ENCODE measurements at places on chromosomes 12 and 14.

DNA sequence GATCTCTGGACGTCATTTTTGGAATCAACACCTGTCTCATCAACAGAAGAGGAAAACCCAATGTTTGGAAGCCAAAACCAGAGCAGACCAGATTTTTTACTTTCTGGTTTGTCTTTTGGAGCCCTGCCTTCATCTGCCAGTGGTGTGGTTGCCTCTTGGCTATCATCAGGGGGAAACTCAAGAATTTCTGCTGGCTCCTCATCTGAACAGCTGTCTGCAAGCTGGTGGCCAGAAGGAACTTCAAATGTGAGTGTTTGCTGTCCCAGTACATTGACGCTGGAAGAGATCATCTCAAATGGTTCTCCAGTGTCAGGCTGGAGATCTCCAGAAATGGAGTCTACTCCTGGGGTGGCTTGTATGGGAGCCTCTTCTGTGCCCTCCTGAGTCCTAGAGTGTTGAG lies 13.8 kb downstream of the PLD4 start:
- peak; percentile 17 for DNase-seq

- DNase-seq, result no peak
Measured at GRCh38 chr14:58118097-58118815, 33.8 kb downstream of the ARMH4 start.

DNA sequence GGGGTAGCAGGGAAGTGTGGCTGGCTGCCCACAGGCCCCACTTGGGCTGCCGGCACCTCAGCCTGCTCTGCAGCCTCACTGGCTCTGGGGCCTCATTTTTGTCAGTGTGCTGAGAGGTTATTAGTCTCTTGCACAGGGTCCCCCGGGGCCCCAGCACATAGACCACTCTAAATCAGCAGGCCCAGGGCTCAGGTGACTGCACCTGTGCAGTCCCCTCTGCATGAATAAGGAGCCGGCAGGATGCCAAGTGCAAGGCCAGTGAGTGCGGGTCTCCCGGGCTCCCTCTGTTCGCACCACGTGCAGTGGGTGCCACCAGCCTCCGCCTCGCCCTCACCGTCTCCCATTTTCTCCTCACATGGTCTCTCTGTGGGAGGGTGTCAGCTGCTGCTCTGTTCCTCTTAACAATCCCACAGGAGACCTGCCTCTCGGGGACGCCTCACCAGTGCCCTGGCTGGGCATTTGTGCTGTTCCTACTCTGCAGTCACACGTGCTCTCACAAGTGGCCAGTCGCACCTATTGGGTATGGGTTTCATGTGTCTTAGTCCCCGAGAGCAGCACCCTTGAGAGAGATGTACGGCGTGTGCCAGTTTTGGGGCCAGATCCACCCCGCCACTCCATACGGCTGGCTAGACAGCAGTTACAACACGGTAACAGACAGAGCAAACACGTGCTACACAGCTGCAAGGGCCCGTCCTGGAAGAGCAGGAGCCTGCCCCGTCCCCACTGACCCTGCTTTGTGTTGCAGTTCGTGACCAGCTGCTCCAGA lies 40.4 kb downstream of the MMAB start:
- no peak for DNase-seq

GRCh38 chr12:15151161-15152091 lies 69.8 kb downstream of the RERG start:
- DNase-seq, result no peak

DNA sequence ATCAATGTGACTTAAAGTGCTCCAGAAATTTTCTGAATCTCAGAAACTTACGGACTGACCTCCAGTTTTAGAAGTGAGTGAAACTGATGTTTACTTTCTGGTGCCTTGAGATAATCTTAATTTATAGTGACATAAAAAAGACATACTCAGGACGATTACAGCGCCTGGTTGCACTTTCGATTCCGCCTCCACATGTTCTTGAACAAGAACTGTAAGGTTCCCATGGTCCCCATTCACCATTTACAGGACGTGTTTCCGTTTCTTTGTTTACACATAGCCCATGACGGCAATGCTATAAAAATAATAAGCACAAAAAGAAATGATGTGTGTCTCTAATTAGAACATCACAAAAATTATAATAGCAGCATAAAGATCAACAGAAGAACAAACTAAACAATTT lies 98.2 kb downstream of the ADAMTS20 start:
- no peak for DNase-seq

DNA sequence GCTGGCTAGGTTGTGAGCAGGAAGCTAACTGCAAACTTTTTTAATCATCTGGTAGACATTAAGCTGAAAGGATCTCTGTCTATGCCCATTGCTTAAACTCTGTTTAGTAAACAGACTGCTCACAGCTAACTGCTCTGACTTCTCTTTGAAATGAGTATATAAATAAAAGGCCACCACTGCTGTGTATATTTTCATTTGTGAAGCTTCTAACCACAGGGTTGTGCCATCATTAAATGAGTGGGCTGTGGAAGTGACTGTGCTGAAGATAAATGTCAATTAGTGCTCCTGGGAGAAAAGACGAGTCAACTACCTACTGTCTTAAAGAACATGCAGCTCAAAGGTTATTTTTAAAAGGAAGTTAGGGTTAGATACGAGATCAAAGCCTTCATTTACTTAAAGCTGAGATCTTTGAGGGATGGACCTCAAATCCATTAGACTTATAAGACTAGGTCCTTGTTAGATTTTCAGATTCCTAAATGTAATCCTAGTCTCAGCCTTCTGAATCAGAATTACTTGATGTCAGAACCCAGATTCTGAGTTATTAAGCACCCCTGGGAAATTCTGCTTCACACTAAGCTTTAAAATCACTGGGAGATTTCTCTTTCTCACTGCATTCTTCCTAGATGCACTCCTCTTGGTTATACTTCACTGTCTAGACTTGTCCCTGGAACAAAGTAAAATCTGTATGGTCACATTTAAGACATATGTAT lies 213.1 kb upstream of the FLRT2 start:
- no peak for DNase-seq

- DNase-seq, result peak; percentile 95
Measured at GRCh38 chr12:105053116-105053572, 31.1 kb downstream of the ALDH1L2 start.

GRCh38 chr14:99757331-99758070 lies 35.7 kb upstream of the EML1 start:
- no peak for DNase-seq

DNA sequence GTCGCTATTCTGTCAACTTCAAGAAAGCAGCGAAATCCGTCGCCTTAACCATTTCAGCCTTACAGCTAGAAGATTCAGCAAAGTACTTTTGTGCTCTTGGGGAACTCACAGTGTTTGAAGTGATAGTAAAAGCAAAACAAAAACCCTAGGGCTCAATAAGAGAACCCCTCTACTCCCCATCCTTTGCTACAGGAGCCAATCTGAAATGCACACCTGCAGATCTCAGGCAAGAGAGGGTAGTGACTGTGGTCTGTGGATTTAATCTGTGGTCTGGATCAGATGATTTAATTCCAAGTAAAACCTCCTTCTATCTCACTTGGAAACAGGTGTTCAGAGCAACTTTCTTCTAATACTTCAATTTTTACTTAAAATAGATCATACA lies 422.9 kb upstream of the OR4E1 start:
- DNase-seq, result no peak

GRCh38 chr12:130916241-130916911 lies 37.3 kb upstream of the ADGRD1 start:
- DNase-seq, result peak; percentile 86

DNA sequence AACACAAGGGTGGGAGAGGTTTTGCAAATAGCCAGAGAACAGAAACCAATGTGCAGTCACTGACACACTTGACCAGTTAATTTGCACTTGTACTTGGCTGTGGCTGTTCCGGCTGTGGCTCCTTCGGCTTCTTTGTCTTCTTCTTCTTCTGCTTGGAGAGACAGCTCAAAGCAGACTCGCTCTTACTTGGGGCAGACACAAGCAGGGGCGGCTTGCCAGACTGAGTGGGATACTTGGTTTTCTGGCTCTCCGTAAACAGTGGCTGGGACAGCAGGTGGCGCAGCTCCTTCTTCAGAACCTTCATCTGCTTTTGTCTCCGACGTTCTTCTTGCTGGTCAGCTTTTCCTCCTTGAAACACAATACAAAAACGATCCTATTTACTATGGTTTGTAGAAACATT lies 25.0 kb downstream of the OTUB2 start:
- peak; percentile 78 for DNase-seq

GRCh38 chr12:21882635-21883034 lies 58.6 kb downstream of the ABCC9 start:
- DNase-seq, result no peak

DNA sequence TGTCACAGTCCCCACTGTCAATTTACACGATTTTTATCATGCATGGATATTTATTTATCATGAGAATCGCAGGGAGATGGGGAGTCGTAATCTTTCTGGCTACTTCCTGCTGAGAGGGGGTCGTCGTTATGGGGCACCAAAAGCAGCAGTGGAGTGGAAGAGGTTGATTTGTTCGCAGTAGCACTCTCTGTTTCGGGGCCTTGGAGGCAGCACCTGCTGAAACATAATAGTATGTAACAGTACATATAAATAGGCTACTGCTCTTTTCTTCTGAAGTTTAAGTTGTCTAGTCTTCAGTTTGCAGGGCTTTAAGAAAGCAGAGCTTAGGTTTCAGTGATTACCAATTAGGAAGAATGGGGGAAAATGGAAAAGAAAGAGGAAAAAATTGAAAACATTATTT lies 3.8 kb downstream of the SOAT2 start:
- peak; percentile 35 for DNase-seq

GRCh38 chr14:100539003-100539660 lies 48.1 kb downstream of the BEGAIN start:
- DNase-seq, result peak; percentile 40

- DNase-seq, result peak; percentile 74
Measured at GRCh38 chr12:117592588-117593305, 231.3 kb upstream of the NOS1 start.

- peak; percentile 39 for DNase-seq
Measured at GRCh38 chr14:64700894-64701293, 3.3 kb upstream of the PLEKHG3 start.

DNA sequence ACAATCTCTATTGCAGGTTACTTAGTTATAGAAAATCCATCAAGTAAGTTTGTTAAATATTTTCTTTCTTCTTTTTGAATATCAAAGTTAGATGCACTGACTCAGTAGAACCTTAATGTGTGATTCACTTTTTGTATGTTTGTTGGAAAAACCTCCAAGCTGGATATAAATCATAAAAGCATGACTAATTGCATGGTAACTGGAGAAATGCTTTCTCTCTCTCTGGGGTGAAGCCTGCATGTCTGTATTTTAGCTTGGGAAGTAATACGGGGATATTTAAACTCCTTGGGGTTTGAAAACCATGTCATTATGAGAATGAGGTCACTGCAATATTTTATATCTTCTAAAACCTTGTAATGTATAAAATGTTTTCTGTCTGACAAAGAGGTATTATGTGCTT lies 58.6 kb upstream of the MYF6 start:
- DNase-seq, result no peak

DNA sequence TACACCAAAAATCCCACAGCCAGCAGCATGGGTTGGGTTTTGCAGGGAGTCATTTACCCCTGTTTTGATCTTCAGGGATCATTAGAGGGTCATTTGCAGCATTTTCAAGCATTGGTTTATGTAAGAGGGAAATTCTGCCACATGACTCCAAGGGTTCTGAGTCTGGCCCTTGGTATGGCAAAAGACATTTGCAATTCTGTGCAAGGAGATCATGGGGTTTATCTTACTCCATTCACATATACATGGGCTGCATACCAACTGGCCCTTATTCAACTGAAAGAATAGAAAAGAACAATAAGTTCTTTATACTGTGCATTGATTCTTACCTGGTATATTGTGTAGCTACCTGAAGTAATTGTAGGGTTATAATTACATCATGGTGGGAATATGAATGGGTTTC lies 13.7 kb downstream of the SIX4 start:
- DNase-seq, result no peak

GRCh38 chr12:18923721-18924120 lies 185.8 kb downstream of the CAPZA3 start:
- DNase-seq, result no peak

GRCh38 chr14:39102265-39102968 lies 618 bp downstream of the SEC23A start:
- no peak for DNase-seq

- DNase-seq, result peak; percentile 88
Measured at GRCh38 chr12:16112612-16113560, 164.6 kb downstream of the SLC15A5 start.

GRCh38 chr12:113392988-113393579 lies 10.6 kb downstream of the SDS start:
- DNase-seq, result peak; percentile 98

GRCh38 chr14:51581017-51581881 lies 70.5 kb upstream of the FRMD6 start:
- no peak for DNase-seq

GRCh38 chr12:107329569-107330324 lies 236.4 kb upstream of the CRY1 start:
- DNase-seq, result no peak

DNA sequence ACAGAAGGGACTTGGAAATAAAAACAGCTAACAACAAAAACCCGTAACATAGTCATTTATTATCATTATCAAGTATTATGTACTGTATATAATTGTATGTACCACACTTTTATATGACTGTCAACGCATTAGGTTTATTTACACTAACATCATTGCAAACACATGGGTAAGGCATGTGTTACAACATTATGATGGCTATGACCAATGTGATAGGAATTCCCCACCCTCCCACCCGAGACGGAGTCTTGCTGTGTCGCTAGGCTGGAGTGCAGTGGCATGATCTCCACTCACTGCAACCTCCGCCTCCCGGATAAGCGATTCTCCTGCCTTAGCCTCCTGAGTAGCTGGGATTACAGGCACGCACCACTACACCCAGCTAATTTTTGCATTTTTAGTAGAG lies 82.6 kb downstream of the ERC1 start:
- no peak for DNase-seq

- DNase-seq, result no peak
Measured at GRCh38 chr12:4177262-4177661, 96.3 kb upstream of the CCND2 start.

- no peak for DNase-seq
Measured at GRCh38 chr12:14554281-14555007, 13.2 kb downstream of the PLBD1 start.

DNA sequence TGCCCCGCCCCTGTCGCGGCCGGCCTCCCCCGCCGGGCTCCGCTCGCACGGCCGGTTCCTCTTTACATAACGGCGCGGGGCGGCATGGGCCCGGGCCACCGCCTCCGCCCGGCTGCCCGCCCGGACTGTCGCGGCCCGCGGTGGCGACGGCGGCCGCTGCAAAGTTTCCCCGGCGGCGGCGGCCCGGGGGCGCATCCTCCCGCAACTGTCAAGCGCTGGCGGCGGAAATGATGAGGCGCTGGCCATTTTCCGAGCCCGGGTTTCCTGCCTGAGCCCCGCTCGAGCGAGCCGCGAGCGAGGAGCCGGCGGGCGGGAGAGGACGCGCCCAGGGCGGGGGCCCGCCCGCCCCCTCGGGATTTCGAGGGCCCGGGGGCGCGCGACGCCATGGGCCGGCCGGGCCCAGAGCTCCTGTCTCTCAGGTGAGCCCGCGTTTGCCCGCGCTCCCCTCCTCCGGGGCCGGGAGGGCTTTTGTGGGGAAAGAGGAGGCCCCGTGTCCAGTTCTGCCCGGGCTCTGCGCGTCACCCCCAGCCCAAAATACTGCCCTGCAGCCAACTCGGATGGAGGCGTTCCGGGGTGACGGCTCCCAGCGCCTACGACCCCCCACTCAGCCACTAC lies at the start of gene SH2B3:
Gene SH2B3 (plus strand): TSS at position 65 of the 615 bp plus-strand sequence. CDS start 12,223 bp downstream, outside the sequence.
- no peak for DNase-seq

- no peak for DNase-seq
Measured at GRCh38 chr12:44224399-44225148, 388.7 kb downstream of the TMEM117 start.

- no peak for DNase-seq
Measured at GRCh38 chr12:26790645-26790994, 42.4 kb downstream of the ITPR2 start.

Measured in endodermal cell (in vitro differentiated cells).